ENCODE measurements at places on chromosomes 11 and 22. TPM values are rescaled to one million over a fixed set of nuclear protein-coding genes. Genes with fewer than 3 reads are reported as not detected.

Gene ISX
- total RNA-seq, result not detected

Gene GGTLC3
- total RNA-seq, result not detected

Gene KCNE3
- total RNA-seq, result 0.15 TPM

Gene GAL3ST3
- not detected for total RNA-seq

Gene MUC5B
- 1.2 TPM for total RNA-seq

Gene GSTT2B
- 6.5 TPM for total RNA-seq

Gene NCAM1
- total RNA-seq, result 0.18 TPM

DNA sequence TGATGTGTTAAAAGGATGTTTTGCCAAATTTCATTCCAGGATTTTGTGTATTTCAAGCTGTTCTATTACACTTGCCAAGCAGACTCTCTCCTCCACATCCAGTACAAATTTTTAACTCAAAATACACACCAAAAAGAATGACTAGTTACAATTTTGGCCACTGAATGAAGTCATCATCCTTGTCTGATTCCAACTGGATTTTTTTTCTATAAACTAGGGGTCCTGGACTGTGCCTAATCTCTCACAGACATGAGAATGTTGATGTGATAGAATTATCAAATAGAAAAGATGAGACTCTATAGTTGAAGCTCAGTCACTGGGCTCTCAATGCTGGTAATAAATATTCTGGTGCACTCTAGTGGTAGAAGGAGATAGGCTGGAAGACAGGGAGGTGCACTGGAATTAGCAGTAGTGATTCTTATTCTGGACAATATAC, 85.8 kb downstream of the FANCF start:
- H3K27me3 ChIP-seq, result no peaks in the 10 kb centered on the region
- DNase-seq, result no peak
- no peaks in the 10 kb centered on the region for H3K36me3 ChIP-seq
- no peak overlapping the region for H3K4me3 ChIP-seq
- H3K27ac ChIP-seq, result no peak overlapping the region

DNA sequence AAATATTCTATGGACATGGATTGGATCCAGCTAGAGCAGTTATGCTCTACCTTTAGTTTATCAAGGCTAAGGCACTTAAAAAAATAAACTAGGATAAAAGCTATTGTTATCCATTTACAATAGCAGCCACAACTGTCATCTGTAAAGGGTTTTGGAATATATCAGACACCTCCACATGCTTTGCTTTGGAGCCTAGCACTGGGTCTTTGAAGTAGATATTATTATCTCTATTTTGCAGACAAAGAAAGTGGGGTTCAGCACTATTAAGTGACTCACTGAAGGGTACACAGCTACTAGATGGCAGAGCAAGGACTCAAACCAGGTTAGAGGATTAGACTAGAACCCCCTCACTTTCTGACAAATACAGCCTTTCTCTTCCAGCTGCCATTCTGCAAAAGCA, 82.0 kb downstream of the KCNJ1 start:
- peaks cover 3% of the 10 kb centered on the region for H3K27me3 ChIP-seq
- no peak overlapping the region for H3K4me3 ChIP-seq
- no peaks in the 10 kb centered on the region for H3K36me3 ChIP-seq
- H3K27ac ChIP-seq, result no peak overlapping the region
- no peak for DNase-seq
- H3K4me1 ChIP-seq, result no peaks in the 10 kb centered on the region

GRCh38 chr11:4433856-4434255, 15.2 kb upstream of the OR52K2 start:
- DNase-seq, result no peak
- no peaks in the 10 kb centered on the region for H3K36me3 ChIP-seq
- H3K4me1 ChIP-seq, result no peaks in the 10 kb centered on the region
- H3K27ac ChIP-seq, result no peak overlapping the region
- no peak overlapping the region for H3K4me3 ChIP-seq
- H3K27me3 ChIP-seq, result no peaks in the 10 kb centered on the region

DNA sequence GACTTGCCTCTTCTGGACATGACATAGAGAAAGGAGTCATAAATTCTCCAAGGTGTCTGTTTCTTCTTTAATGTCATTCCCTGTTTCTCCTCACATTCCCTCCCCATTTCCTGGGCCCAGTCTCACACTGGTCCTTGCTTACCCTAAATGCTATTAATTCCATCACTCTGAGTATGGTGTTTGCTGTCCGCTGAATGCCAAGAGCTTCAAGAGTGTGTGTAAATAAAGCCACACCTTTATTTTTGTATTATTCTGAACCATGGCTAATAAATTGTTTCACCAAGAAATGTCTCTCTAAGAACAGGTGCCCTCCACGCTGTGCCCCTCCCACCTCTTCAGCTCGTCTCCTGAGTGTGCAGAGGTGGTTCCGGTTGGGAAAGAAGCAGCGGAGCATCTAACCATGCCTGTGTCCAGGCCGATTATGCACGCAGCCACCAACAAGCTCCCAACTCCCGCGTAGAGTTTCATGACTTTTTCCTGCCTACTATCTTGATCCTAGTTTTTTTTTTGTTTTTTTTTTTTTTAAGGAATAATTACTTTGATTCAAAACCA, 8.6 kb downstream of the TMEM121B start:
- H3K4me1 ChIP-seq, result no peaks in the 10 kb centered on the region
- H3K27me3 ChIP-seq, result no peaks in the 10 kb centered on the region
- no peaks in the 10 kb centered on the region for H3K36me3 ChIP-seq
- no peak for DNase-seq
- H3K27ac ChIP-seq, result no peak overlapping the region
- no peak overlapping the region for H3K4me3 ChIP-seq

DNA sequence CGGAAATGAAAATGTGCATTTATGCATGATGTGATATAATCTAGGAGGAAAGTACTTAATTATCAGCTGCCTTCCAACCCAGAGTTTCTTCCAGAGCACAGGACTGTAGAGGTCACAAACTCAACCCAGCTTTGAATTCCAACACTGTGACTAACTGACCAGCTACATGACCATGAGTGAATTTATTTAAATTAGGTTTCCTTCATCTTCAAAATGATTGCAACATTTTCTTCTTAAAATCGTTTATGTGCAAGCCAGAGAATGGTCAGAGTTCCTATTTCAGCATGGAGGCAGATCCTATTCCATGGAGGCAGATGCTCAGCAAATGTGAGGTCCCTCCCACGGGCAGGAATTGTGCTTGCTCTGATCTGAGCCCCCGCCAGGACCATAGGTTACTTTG, 42.4 kb downstream of the OSBP start:
- DNase-seq, result no peak
- no peaks in the 10 kb centered on the region for H3K4me1 ChIP-seq
- H3K4me3 ChIP-seq, result no peak overlapping the region
- no peaks in the 10 kb centered on the region for H3K27me3 ChIP-seq
- H3K36me3 ChIP-seq, result peaks cover 8% of the 10 kb centered on the region

- H3K27me3 ChIP-seq, result peaks cover 8% of the 10 kb centered on the region
- no peaks in the 10 kb centered on the region for H3K4me1 ChIP-seq
- H3K36me3 ChIP-seq, result no peaks in the 10 kb centered on the region
- no peak overlapping the region for H3K4me3 ChIP-seq
- H3K27ac ChIP-seq, result no peak overlapping the region
Measured at GRCh38 chr11:119807402-119807801, 78.4 kb upstream of the NECTIN1 start.

- H3K27me3 ChIP-seq, result no peaks in the 10 kb centered on the region
- H3K4me1 ChIP-seq, result no peaks in the 10 kb centered on the region
- H3K27ac ChIP-seq, result no peak overlapping the region
- H3K4me3 ChIP-seq, result no peak overlapping the region
Measured at GRCh38 chr11:44110231-44110679, 14.8 kb downstream of the EXT2 start.

- H3K27ac ChIP-seq, result no peak overlapping the region
- no peak for DNase-seq
- no peaks in the 10 kb centered on the region for H3K36me3 ChIP-seq
- no peaks in the 10 kb centered on the region for H3K27me3 ChIP-seq
- no peak overlapping the region for H3K4me3 ChIP-seq
Measured at GRCh38 chr11:69253028-69253427, 40.9 kb upstream of the MYEOV start.

- H3K36me3 ChIP-seq, result no peaks in the 10 kb centered on the region
- H3K4me3 ChIP-seq, result peak overlapping the region; percentile 50
- DNase-seq, result no peak
- peaks cover 19% of the 10 kb centered on the region for H3K4me1 ChIP-seq
- H3K27me3 ChIP-seq, result no peaks in the 10 kb centered on the region
Measured at GRCh38 chr22:39349506-39349966, 255 bp upstream of the SYNGR1 start.

DNA sequence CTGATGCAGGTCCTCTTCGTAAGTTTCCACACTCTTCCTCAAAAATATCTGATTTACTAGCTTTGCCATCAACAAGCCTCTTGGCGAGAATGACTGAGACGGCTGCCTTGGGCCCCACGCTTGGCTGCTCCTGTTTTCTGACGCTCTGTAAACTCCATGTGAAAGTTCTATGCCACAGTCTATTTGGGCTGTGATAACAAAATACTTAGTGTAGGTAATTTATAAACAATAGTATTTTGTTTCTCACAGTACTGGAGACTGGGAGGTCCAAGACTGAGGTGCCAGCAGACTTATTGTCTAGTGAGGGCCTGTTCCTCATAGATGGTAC, 123.2 kb upstream of the SORL1-AS1 start:
- no peak for DNase-seq
- H3K36me3 ChIP-seq, result no peaks in the 10 kb centered on the region
- no peaks in the 10 kb centered on the region for H3K27me3 ChIP-seq
- H3K27ac ChIP-seq, result no peak overlapping the region
- H3K4me1 ChIP-seq, result no peaks in the 10 kb centered on the region

- no peaks in the 10 kb centered on the region for H3K36me3 ChIP-seq
- no peak overlapping the region for H3K27ac ChIP-seq
- DNase-seq, result no peak
- no peaks in the 10 kb centered on the region for H3K4me1 ChIP-seq
Measured at GRCh38 chr11:32438866-32439489, 3.6 kb upstream of the WT1 start.

- no peak for DNase-seq
- no peaks in the 10 kb centered on the region for H3K27me3 ChIP-seq
- no peak overlapping the region for H3K4me3 ChIP-seq
Measured at GRCh38 chr11:93494357-93494756, 48.8 kb downstream of the SMCO4 start.

GRCh38 chr22:20244691-20245576, 23.2 kb downstream of the RTN4R start:
- no peak overlapping the region for H3K4me3 ChIP-seq
- H3K36me3 ChIP-seq, result no peaks in the 10 kb centered on the region
- H3K4me1 ChIP-seq, result peaks cover 4% of the 10 kb centered on the region
- no peak overlapping the region for H3K27ac ChIP-seq
- H3K27me3 ChIP-seq, result no peaks in the 10 kb centered on the region

DNA sequence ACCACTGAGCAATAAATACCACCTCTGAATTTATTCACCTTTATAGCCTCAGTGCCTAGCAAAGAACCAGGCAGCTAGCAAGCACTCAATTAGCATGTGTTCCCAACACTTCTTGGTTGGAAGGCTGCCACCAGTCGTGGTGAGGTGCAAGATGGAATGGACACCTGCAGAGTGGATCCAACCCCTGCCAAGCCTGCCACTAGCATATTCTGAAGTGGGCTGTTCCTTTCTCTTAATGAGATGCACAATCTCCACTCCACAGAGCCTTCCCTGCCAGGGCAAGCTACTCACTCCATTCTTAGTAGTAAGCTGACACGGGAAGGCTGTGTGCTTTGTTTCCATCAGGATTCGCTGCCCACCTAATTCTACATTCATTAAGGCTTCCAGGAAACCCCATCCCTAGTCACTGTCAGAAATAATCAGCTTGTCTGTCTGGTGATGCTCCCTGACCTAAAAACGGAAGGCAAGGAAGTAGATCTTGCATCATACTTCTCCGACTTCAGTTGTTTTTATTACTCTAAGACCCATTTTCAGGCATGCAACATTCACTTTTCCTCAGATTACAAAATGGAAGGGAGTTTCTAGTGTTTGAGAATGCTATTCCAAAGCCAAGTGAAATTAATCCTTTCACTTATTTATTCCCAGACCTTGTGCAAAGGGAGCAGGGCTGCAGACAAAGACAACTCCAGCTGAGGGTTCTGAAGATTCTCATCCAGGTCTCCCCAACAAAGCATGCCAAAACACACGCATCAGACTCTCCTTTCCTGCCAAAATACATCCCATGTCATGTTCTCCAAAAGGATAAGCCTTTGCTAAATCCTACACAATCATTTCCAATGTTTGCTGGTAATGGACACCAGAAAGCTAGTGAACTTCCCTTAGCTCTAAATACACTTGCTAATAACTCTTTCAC, 128.0 kb downstream of the TENM4 start:
- H3K27me3 ChIP-seq, result 0 out of 2 replicates have a peak, but pooled peaks cover 3% of the 10 kb centered on the region
- H3K4me3 ChIP-seq, result no peak overlapping the region
- no peaks in the 10 kb centered on the region for H3K4me1 ChIP-seq
- H3K36me3 ChIP-seq, result no peaks in the 10 kb centered on the region

GRCh38 chr11:105046898-105047579, 1.9 kb upstream of the CARD16 start:
- no peak overlapping the region for H3K4me3 ChIP-seq
- H3K27me3 ChIP-seq, result no peaks in the 10 kb centered on the region
- H3K4me1 ChIP-seq, result peaks cover 10% of the 10 kb centered on the region

DNA sequence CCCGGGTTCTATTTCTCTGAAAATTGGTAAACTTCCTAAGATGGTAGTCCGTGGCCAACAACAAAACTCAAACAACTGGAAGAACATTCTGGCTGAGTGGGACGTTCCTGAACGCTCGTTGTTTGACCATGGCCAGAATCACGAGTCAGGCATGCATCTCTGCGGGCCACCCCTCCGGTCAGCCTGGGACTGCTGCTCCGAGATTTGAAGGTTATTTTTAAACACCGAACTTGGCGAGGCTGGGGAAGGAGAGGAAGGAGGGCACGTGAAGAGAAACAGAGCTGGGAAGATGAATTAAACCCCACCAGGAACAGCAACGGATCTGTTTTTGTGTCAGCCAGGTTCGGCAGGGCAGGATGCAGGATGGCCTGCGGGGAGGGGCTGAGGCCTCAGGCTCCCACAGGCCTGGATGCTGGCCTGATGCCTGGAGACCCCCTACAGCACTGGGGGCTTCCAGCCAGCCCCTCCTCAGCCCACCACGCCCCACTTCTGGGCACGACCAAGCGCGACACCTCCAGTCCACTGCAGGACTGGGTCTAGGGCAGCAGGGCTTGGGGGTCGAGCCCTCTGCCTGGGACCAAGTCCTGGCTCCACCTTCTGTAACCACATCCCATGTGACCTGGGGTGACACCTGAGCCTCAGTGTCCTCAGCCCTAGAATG, 5.1 kb downstream of the SHISAL1 start:
- no peaks in the 10 kb centered on the region for H3K27me3 ChIP-seq
- no peak overlapping the region for H3K4me3 ChIP-seq
- DNase-seq, result no peak
- no peak overlapping the region for H3K27ac ChIP-seq
- H3K36me3 ChIP-seq, result no peaks in the 10 kb centered on the region

- no peaks in the 10 kb centered on the region for H3K27me3 ChIP-seq
- no peak overlapping the region for H3K27ac ChIP-seq
- DNase-seq, result no peak
- H3K36me3 ChIP-seq, result no peaks in the 10 kb centered on the region
- no peaks in the 10 kb centered on the region for H3K4me1 ChIP-seq
Measured at GRCh38 chr11:128261011-128261421, 326.3 kb downstream of the ETS1 start.

Measured in Panc1 (cell line).